EL (cell line): ENCODE measurements at places on chromosomes 3 and 15.

DNA sequence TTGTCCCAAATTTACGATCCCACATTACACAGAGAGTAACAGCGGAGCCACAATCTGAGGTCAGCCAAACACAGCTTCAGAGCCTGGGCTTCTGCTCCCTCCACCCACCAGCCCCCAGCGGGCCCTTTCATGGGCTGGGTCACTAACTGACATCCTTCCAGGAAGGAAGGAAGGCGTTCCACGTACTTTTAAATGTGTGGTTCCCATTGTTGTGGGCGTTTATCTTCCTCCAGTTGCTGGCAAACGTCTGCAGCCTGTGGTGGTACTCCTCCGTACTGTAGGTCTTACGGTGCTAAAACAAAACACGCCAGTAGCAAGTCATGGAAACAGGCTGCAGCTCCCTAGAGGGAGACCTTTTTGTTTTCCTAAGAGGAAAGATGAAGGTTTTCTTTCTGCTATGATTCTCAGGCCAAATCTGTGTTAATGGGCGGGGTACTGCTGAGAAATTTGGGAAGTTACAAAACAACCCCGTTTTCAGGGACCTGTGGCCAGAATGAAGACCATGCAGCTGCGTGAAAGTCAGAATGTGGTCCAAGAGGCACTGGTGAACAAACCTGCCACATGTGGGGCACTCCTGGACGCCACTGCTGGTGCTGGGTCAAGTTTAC is 7.6 kb downstream of the CTSH start:
- no peak for DNase-seq

- peak; percentile 37 for DNase-seq
These were observed 113.8 kb downstream of the FRMD5 start for GRCh38 chr15:44081026-44082013.

DNA sequence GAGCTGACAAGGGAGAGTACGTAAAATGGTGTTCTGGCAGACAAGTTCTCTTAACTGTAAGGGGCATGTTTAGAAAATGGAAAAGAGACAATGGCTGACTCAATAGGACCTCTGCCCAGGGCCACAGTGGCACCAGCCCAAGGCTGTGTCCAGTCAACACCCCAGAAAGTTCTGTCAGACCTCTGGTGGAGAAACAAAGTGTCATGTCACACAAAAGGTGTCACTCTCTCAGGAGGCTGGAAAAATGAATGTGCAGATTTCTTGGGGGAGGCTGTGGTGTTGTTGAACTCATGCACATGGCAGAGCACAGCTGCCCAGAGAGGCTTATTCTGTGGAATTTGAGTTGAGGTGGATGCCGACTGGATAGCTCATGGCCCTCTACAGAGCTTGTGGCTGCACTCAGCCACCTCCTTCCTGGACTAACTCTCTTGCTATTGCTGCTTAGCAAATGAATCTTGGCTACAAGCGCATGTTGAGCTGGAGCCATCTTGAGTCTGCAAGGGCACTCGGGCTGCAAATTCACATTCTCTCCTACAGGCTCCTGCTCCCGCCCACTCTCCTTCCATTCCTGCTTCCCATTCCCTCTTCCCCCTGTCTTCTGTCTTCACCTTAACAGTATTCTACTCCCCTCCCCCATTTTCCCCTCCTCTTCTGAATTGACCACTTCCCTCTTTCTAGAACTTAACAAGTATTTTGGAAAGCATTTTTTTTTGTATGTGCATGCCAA is 55.8 kb upstream of the SLC7A14 start:
- no peak for DNase-seq

- DNase-seq = no peak
These were observed 299.3 kb upstream of the ALCAM start for GRCh38 chr3:105067361-105067760.

- no peak for DNase-seq
These were observed 13.7 kb downstream of the CCR8 start for GRCh38 chr3:39343076-39343717.

- DNase-seq = no peak
These were observed 146.9 kb downstream of the RAB11A start for GRCh38 chr15:66016199-66016598.

DNA sequence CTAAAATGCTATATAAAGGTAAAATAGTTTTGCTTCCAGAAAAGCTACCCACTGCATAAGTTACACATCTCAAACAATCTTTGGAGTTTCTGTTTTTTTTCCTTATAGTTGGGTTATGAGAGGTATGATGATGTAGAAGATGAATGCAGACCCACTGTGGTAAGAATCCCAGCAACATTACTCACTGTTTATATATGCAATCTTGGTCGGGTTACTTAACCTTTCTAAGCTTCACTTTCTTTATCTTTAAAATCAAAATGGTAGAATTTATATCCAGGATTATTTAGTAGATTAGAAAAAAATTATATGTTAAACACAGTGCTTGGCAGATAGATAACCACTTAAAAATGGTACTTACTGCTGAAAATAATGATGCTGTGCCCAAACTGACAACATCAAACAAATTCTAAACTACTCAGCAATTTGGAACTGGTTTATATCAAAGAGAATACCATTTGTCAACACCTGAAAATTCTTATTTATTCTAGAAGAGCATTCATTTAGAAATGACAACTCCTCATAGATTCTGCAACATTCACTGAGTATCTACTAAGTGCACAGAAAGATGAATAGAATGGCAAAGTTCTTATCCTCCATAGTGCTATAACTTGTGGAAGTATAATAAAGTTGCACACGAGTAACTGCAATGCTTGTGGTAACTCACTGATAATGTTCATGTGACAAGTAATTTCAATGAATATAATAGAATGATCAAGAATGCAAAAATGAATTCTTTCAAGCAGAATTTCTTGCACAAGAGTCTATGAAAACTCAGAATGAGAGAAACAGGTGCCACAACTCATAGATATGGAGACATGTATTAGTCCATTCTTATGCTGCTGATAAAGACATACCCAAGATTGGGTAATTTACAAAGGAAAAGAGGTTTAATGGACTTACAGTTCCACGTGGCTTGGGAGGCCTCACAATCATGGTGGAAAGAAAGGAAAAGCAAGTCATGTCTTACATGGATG is 129.0 kb upstream of the SLC7A14 start:
- peak; percentile 87 for DNase-seq

- DNase-seq = no peak
These were observed 74.5 kb downstream of the RAB7A start for GRCh38 chr3:128800241-128801187.

- DNase-seq = no peak
These were observed 523.6 kb upstream of the LMCD1 start for GRCh38 chr3:7978087-7978422.

DNA sequence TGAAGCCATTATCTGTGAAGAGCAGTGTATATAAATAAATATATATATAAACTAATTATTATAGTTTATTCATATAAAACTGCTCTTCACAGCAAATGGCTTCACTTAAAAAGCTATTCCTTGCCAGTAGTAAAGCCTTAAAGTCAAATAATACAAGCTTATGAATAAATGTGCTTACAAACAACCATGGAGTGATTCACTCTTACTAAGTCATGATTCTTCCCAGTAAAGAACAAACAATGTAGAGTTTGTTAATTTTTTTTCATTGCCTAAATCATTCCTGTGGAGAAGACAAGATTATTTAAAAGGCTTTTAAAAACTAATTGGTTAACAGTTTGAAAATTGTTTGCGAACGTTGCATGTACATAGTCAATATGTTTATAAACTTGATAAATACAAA is 140.7 kb downstream of the PLCH1 start:
- DNase-seq = no peak

DNA sequence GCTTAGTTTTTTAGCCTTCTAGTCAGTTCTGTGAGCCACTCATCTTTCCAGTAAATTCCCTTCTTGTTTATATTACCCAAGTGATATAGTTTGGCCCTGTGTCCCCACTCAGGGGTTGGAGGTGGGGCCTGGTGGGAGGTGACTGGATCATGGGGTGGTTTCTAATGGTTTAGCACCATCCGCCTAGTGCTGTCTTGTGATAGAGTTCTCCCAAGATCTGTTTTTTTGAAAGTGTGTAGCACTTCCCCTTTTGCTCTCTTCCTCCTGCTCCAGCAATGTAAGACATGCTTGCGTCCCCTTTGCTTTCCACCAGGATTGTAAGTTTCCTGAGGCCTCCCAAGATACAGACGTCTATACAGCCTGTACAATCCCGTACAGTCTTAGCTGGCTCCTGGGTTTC is 53.7 kb upstream of the INO80 start:
- DNase-seq = no peak

DNA sequence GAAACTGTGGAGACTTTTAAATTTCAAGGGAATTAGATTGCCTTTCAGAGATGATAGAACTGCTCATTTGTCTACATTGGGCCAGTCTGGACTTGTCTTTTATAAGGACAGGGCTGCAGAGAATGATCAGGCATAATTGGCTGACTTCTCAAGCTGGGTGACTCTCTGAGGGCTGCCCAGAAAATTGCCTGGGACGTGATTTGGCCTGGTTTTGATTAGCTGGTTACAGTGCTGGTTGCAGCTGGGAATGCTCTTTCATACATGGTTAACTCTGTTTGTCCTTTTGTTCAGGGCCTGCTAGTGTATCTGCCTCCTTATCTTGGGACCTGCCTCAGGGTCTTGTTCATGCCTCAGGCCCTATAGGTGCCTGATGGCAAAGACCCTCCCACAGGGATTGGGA is 245.6 kb downstream of the CLSTN2 start:
- DNase-seq = no peak

GRCh38 chr3:112017091-112017490 is 17.4 kb upstream of the TMPRSS7 start:
- DNase-seq = no peak

- peak; percentile 87 for DNase-seq
These were observed at the start of gene AGTR1 for GRCh38 chr3:148697306-148698189. Gene AGTR1 (plus strand): TSS chr3:148697903. CDS start chr3:148741036, 43,133 bp downstream.

- DNase-seq = no peak
These were observed 68.1 kb upstream of the MAGI1 start for GRCh38 chr3:66106788-66107187.

- DNase-seq = peak; percentile 56
These were observed 47.4 kb upstream of the CRTC3 start for GRCh38 chr15:90482124-90483011.

GRCh38 chr3:155772801-155773200 is 27.9 kb upstream of the PLCH1 start:
- DNase-seq = no peak

GRCh38 chr3:23888617-23889228 is 28.1 kb downstream of the NKIRAS1 start:
- peak; percentile 45 for DNase-seq

- DNase-seq = no peak
These were observed 422 bp downstream of the LSAMP start for GRCh38 chr3:116444819-116445310.

- DNase-seq = peak; percentile 38
These were observed 78.1 kb downstream of the STT3B start for GRCh38 chr3:31610700-31611275.
